ENCODE measurements at places on chromosomes 5 and 9.
A peak's percentile ranks its signal among the peaks of the same experiment; 100 is the strongest.

DNA sequence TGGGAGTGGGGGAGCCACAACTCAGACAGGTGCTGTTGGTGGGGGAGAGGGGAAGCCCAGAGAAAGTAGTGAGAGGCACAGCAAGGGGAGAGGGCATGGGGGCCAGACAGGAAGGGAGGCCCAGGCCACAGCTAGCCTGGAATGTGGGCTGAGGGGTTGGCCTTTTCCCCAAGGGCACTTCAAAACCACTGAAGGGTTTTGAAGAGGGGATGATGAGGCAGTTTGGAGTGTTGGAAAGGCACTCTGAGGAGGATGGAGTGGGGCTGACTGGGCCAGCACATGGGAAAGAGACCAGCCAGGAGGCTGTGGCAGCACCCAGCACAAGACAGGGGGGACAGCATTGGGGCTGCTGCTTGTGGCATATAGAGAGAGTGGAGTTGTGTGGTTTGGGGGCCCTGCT lies 3.8 kb downstream of the PSD2 start:
- no peak for DNase-seq

DNA sequence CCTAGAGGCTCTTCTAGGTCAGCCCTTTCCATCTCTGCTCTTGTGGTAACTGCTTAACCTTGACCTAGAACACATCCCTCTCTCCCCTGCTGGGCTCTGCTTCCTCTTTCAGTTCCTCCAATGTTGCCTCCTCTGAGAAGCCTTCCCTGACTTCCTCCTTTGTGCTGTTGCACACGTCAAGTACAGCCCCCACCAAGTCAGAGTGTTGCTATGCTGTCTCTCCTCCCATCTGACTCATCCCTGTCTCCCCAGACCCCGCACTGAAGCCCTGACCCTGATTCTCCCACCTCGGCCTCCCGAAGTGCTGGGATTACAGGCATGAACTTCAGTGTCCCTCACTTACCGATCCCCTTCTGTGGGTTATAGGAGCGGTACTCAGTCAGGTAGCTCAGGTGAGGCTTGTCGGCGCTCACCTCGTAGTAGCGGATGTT lies 10.4 kb upstream of the TRIM14 start:
- DNase-seq = no peak

GRCh38 chr5:178104492-178104891 lies 8.8 kb upstream of the N4BP3 start:
- no peak for DNase-seq

DNA sequence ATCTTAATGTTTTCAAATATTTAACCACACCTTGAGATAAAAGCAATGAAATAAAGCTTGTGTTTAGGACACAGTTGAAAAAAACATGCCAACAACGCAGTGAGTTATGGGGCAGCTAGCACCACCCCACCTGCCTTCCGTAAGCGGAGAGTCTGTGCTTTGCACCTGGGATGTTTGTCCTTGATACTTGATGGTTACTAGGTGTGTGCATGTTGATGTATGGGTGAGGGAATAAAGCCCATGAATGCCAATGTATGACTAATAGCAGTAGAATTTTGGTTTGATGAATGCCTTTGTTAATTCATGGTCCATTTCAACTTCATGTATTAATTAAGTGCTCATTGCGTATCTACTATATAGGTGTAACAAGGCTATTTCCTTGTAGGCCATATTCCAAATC lies 74.0 kb downstream of the PCSK5 start:
- DNase-seq = peak; percentile 23

- DNase-seq = no peak
Measured at GRCh38 chr5:176628406-176629228, 1.7 kb downstream of the SNCB start.

GRCh38 chr5:176736301-176736930 lies 73.9 kb upstream of the UNC5A start:
- DNase-seq = no peak

DNA sequence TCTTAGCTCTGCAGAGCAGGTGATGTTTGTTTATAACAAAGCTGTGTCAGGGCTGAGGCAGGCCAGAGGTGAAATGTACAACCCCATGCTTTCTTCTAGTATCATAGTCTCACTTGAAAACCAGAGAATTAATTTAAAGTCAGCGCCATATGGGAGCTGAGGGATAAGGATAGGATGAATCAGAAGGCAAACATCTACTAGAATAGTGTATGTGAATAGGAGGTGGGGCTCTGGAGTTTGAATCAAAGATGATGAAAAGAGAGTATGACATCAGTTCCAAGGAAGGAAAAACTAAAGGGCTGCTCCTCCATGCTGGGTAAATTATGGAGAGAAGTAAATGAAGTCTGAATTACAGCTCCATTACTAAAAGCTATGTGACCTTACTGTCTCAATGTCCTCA lies 441.5 kb downstream of the RASEF start:
- DNase-seq = no peak

DNA sequence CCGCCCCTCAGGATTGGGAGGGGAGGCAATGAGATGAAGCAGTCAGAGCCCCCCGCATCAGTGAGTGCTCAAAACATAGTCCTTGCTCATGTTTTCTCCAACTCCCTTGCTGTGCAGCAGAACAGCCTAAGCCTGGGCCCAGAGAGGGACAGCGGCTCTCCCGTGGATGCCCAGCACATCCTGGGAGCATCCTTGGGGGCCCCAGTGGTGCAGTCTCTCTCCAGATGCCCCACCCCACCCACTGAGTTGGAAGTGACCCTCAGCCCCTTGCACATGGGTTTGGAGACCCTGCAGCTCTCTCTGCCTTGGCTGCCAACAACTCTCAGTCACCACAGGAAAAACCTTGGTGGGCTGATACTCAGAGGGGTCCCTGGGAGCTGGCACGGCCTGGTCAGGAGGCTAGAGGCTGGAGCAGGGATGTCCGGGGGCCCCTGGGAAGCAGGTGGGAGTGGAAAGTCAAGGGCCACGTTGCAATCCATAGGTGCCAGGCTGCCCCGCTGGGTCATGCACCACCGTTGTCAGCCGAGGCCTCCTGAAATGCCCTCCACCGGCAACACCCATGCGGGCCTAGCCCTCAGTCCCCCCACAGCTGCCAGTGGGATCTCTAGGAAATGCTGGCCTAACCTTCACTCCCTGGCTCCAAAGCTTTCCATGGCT lies 242.5 kb downstream of the PBX3 start:
- DNase-seq = no peak

GRCh38 chr5:151717416-151717815 lies 30.7 kb upstream of the SPARC start:
- DNase-seq = no peak

GRCh38 chr9:29873579-29873978 lies 2300.3 kb upstream of the C9orf72 start:
- no peak for DNase-seq

DNA sequence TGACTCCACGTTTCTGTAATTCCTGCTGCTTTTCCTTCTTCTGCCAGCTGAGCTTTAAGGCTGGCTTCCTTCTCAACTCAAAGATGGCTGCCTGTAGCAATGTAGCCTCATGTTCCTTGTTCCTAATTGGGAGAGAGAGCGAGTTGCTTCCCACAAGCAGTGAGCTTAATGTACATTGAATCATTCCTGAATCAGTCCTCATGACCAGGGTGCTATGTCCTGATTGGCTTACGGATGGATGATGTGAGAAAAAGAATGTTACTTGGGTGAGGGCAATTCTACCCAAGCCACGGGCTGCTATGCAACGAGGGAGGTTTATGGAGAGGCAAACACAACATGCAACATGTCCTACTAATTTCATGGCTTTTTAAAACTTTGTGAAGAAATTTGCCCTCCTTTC lies 356.2 kb downstream of the RASEF start:
- DNase-seq = no peak

- no peak for DNase-seq
Measured at GRCh38 chr9:134938346-134939079, 20.8 kb upstream of the FCN1 start.

- DNase-seq = peak; percentile 60
Measured at GRCh38 chr5:172853355-172853975, 19.4 kb downstream of the ERGIC1 start.

- DNase-seq = no peak
Measured at GRCh38 chr9:124477211-124477647, 27.0 kb downstream of the ADGRD2 start.

Measured in cardiac fibroblast (primary cell).